ENCODE measurements at places on chromosomes 6 and 20.

DNA sequence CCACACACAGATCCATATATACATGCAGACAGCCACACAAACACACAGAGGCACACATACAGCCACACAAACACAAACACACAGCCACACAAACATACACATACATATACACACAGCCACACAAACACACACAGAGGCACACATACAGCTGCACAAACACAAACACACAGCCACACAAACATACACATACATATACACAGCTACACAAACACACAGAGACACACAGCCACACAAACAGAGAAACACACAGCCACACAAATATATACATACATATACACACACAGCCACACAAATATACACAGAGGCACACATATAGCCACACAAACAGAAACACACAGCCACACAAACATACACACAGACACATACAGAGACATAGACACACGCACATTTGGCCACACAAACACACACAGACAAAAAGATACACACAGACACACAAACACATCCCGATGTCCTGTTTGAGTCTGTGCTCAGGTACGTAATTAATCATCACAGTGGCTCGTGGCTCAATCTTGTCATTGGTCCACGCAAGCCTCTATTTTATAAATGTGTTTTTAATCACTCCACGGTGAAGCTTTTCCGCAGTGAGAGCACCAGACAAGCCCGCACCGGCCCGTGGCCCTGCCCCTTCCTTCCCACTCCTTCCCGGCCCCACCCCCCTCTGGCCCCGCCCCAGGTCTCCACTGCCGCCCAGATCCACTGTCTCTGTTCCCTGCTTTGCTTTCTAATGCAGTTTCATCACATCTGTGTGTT, 135.3 kb downstream of the CDH4 start:
- no peak for DNase-seq

GRCh38 chr6:39934131-39934757, at the start of gene MOCS1:
MOCS1 (minus strand) TSS chr6:39934462; CDS start chr6:39934417, 45 bp downstream.
- DNase-seq = no peak

DNA sequence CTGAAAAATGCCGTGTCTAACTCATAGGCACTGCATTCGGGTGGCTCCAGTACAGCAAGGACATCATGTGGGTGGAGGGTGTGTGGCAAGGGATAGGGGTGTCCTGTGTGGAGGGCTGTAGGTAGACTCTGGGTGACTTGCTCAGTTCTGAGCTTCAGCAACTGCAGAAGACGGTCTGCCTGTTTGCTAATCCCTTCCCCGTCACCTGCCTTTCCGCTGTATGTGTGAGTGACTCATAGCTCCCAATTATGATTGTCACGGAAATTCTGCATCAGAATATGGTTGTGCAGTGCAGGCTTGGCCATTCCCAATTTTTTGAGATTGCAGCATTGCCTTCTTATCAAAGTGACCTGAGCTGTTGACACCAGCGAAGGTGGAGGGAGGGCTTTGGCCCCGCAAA, 174.3 kb downstream of the CDH4 start:
- no peak for DNase-seq

DNA sequence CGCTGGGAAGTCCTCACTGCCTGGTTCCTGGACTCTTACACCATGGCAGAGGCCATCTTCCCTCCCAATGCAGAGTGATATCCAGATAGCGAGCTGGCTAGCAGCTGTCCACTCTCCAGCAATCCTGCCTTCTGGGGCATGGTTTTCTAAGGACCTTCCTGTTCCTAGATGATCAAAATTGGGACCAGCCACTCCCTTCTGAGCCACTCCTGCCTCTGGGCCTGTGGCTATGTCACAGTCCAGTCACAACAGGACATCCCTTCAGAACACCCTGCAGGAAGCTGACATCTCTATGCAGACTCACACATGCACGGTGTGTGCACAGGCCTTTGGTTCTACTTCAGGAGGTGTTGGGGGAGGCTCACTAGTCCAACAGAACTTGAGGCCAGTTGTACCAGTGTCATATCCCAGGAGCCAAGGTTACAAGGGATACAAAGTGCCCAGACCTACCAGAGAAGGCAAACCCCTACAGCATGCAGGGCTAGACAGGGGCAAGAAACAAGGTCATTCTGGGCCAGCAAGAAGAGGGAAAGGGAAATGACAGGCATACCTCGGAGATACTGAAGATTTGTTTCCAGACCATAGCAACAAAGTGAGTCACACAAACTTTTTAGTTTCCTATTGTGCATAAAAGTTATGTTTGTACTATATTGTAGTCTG, 2.7 kb upstream of the MCCD1 start:
- no peak for DNase-seq

- no peak for DNase-seq
Observed at GRCh38 chr6:170605574-170606259, 21.3 kb upstream of the PDCD2 start.

- no peak for DNase-seq
Observed at GRCh38 chr20:58908221-58908620, 55.7 kb downstream of the GNAS start.

- no peak for DNase-seq
Observed at GRCh38 chr6:125046107-125046925, 84.1 kb downstream of the RNF217 start.

DNA sequence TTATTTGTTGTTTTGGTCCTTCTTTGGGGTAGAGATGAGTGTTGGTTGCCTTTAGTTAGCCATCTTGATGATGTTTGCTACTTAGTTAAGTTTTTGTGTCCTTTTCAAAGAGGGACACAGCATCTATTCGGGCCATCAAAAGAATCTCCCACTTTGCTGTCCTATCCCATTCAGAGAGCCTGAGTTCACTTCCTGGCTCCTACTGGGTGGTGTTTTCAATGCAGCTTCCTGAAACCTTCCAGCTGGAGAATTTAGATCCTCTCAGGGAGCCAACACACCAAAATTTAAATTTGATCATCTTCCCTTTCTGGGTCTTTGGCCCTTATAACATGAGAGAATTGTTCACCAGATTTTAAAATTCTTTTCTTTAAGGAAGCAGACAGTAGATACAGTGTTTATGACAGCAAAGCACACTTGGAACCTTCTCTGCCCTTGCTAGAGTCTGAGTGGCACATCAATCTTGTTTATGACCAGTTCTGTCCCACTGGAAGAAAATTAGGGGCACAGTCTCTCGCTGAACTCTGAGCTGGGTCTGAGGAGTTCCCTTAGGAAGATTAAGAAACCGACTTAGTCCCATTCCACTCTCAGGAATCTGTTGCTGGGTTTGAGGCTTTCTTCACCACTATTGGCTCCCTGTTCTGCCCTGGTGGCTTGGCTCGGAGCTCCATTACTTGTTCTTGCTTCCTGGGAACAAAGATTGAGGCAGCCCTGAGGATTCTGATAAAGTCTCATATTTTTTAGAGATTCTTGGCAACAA, 115.5 kb downstream of the CCDC170 start:
- no peak for DNase-seq

DNA sequence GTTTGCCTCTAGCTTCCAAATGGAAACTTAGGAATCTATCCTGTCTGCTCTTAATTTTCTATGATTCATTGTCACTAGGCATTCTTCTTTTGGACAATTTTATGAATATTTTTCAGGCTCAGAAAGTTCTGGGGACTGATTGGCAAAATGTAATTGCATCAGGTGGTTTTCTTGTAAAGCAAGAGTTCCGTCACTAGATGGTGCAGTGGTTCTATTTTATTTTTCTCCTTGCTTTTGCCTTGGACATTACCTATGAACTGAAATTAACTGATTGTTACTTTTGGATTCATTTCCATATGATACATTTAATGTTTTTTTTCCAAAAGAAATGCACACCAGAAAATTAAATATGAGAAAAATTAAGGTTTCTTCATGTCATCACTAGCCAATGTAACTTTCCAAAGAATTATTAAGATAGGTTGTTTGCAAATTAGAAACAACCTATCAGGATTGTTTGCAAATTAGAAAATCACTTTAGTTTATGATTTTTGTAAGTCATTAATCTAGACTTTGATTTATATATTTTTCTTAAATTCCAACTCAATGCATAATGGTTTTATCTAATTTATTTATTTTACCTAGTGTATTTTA, 48.0 kb downstream of the TMEM170B start:
- no peak for DNase-seq

- peak; percentile 52 for DNase-seq
Observed at GRCh38 chr20:63736893-63737694, 630 bp downstream of the LIME1 start.

- DNase-seq = no peak
Observed at GRCh38 chr6:163457637-163458561, 43.4 kb downstream of the QKI start.

DNA sequence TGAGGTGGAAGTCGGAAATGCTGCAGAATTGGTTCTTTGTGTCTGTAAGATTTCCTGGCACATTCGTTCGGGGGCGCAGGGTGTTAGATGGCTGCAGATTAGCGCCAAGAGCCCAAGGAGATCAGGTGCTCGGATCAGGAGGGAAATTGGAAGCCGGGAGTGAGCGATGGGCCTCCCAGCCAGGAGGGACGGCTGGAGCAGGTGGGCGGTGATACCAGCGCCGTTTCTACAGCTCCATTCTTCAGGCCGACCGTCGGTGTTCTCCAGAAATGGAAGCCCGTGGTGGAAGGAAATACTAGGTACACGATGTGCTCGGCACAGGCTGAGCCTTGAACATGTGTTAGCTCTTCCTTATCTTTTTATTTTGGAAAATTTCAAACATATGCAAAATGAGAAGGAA, 6.5 kb downstream of the SIRPA start:
- DNase-seq = no peak

- no peak for DNase-seq
Observed at GRCh38 chr6:28401172-28401571, 1.6 kb upstream of the ZSCAN12 start.

- DNase-seq = no peak
Observed at GRCh38 chr6:80523531-80523997, 417.1 kb downstream of the BCKDHB start.

DNA sequence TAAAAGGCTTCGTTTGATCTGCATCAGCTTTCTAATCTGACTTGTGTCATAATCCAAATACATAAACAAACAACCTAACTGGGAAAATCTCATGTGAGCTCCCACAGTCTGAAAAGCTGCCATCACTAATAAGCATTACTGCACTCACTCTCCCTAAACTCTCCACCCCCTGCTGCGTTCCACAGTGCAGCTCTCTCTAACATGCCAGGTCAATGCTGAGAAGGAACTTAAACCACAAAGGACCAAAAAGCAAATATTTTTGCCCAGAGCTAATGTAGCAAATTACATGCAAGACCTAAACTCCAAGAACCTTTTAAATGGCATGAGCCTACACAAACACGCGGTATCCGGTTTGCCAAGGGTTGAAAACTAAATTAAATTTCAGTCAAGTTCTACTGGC, 542.3 kb upstream of the JARID2 start:
- no peak for DNase-seq

All from activated T-helper 1 cell treated with Interleukin-2 at 50 U/mL for 16 hours (primary cell).